NCI-H2171 treated with DMSO at 0.1 percent for 48 hours (cell line): ENCODE measurements at places on chromosomes 6 and 20.

- DNase-seq: no peak
Measured at GRCh38 chr6:25925876-25926275, 4.6 kb downstream of the SLC17A2 start.

GRCh38 chr6:143620447-143620846, 57.3 kb upstream of the PHACTR2 start:
- DNase-seq: no peak

DNA sequence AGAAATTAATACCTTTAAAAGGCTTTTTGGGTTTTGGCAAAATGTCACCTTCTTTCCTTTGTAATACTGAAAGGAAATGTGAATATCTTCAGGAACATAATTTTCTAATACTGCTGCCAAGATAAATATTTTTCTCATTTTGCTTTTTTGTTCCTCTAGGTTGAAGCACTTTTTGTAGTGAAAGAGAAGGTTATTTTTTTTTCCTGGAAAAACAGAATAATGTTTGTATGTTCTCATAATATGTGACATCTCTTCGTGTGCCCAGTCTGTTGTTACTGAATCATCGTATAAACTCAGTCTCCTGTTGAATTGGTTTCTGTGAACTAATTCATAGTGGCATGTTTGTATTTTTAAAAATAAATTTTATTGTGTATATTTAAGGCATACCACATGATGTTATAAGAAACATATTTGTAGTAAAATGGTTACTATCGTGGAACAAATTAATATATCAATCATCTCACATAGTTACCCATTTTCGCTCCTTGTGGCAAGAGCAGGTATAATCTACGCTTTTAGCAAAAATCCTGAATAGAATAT, 74.4 kb downstream of the SH3BGRL2 start:
- DNase-seq: no peak

- DNase-seq: no peak
Measured at GRCh38 chr6:139582956-139583355, 208.5 kb upstream of the CITED2 start.

- no peak for DNase-seq
Measured at GRCh38 chr20:3778976-3779375, 2.3 kb downstream of the SPEF1 start.

DNA sequence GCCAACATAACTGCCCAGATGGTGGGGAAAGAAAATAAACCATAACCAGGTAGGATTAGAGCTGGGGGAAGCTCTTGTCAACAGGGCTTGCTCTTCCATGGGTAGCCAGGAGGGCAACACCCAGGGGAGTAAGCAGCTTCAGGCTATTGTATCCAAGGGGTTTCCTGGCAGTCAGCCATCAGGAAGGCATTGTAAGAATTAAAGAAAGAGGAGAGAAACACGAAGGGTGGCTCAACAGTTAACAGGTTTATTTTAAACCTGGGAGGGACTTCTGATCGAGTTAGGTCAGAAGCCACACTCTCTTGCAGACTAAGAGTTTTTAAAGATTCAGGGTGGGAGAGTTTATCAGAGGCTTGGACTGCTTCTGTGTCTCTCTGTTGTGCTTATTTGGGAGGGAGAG, 114.2 kb downstream of the QRSL1 start:
- peak; percentile 22 for DNase-seq

DNA sequence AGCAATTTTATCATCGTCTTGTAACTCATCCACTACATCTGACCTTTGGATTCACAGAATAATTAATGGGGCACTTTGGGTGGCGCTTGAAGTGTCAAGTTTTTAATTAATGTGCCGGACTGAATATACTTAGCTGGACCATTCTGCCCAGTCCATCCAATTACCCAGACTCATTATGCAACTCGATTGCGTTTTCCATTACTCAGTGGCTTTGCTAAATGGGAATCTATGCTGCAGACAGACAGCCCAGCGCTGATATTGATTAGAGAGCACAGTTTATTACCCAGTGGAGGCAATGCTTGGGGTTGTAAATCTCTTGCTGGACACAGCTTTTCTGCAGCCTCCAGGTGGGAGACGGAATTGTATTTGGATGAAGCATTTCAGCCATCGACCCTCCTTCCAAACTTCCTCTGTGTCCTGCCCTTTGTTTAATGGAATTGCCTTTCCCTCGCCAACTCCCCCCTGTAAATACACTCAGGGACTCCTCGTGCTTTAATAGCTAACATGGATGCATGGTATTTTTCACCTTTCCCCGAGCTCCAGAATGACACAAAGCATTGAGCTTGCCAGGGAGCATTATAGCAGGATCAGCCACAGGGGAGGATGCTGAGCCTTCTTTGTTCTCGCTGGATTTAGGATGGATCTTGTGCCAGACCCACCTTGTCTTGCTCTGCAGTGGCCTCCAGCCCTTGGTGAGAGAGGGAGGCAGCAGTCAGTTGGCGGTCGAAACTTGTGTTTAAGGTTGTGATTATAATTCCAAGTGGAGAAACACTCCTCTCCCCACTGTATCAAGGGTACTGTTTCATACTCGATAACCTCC, 59.7 kb downstream of the EDN3 start:
- no peak for DNase-seq

DNA sequence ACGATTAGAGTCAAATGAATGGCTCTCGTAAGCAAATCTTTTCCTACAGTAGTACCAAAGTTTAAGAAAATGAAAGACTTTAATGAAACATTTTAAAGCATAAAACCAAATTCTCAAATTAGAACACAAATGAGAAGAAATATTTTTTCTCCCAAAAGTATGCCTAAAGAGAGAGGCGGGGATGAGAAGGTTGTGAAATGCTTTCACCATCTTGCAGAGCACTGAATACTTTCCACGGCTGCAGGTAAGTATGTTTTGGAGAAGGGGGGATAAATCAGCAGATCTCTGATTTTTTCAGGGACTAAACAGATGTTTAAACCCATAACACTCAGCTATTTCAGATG, 277.1 kb downstream of the ADGB start:
- no peak for DNase-seq

DNA sequence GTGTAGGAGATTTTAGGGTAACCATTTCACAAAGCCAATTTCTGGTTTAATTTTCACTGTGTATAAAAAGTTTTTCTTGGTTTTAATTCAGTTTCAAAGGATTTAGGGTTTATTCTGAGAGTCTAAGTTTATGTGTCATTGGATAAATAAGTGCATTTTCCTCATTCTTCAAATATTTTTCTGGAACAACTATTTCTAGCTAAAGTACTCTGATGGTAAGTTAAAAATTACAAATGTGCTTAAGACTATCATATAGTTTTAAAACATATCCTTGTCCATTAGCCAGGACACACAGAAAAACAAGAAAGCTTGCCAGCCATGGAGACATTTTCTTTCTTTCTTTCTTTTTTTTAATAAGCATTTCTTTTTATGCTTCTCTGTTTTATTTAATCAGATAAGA, 333.0 kb downstream of the RFPL4B start:
- no peak for DNase-seq

GRCh38 chr6:39403304-39403703, 80.8 kb upstream of the KCNK16 start:
- DNase-seq: no peak

- no peak for DNase-seq
Measured at GRCh38 chr6:72206606-72207005, 320.3 kb downstream of the RIMS1 start.

- no peak for DNase-seq
Measured at GRCh38 chr6:155275808-155276480, 12.1 kb downstream of the CLDN20 start.

DNA sequence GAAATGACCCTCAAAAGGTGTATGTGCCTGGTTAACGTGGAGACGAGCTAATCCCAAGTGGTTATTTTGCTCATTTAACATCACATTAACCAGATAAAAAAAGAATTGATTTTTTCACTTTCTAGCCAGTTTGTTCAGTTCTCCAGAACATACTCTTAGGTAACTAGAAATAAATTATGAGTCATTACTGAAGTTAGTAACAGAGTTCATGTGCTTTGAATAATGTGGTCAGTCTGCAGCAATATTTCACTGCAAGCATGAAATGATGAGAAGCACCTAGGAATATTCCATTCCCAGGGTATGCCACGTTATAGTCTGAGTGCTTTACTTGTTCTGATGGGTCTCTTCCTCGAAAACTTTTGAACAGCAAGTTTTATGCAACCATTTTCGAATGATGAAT, 138.3 kb upstream of the INSM1 start:
- DNase-seq: no peak

GRCh38 chr6:30684386-30685156, 1.9 kb downstream of the PPP1R18 start:
- DNase-seq: no peak

GRCh38 chr6:6986344-6986743, 121.4 kb upstream of the RREB1 start:
- no peak for DNase-seq

DNA sequence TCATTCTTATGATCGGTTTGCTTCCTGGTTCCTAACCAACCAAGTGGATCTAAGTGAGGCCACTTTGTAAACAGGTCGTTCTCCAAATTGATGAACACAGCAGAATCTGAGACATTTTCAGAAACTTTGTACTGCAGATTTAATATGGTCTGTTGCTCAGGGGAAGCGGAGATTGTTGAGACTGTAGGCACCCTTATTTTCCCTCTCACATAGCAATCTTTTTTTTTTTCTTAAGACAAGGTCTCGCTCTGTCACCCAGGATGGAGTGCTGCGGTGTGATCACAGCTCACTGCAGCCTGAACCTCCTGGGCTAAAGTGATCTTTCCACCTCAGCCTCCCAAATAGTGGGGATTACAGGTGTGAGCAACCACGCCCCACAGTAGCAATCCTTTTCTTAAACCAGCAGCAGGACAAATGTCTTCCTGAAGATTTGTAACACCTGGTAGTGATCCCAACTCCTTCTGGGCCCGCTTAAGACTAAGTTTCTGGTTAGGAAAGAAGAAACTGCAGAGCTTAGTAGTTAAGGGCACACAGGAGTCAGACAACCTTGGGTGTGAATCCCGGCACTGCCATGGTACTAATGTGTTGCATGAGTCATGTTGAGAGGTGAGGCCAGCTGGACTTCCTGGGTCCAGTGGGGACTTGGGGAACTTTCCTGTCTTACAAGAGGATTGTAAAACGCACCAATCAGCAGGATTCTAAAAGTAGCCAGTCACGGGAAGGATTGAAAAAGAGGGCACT, 48.4 kb upstream of the EZR start:
- no peak for DNase-seq

DNA sequence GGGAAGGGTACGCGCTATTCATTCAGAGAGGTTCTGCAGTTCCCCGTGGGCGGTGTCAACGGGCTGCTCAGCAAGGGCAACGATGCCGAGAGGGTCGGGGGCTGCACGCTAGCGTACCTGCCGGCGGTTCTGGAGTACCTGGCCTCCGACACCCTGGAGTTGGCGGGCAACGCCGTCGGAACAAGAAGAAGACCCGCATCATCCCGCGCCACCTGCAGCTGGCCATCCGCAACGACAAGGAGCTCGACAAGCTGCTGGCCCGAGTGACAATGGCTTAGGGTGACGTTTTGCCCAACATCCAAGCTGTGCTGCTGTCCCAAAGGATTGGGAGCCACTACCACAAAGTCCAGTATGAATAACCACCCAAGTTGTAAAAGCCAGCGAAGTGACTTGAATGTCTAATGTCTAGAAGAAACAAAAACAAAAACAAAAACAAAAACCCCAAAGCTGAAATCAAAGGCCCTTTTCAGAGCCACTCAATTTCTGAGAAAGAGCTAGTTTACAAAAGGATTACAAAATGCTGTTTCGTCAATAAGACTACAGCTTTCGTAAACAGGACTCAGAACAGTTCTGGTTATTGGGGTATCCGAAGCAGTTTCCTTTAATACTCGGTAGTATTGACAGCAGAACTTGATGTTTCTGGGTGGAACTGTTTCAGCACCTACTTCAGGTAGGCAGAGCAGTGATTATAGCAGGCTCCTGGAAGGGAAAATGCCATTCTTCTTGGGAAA, 21.9 kb upstream of the SLC17A4 start:
- DNase-seq: no peak

DNA sequence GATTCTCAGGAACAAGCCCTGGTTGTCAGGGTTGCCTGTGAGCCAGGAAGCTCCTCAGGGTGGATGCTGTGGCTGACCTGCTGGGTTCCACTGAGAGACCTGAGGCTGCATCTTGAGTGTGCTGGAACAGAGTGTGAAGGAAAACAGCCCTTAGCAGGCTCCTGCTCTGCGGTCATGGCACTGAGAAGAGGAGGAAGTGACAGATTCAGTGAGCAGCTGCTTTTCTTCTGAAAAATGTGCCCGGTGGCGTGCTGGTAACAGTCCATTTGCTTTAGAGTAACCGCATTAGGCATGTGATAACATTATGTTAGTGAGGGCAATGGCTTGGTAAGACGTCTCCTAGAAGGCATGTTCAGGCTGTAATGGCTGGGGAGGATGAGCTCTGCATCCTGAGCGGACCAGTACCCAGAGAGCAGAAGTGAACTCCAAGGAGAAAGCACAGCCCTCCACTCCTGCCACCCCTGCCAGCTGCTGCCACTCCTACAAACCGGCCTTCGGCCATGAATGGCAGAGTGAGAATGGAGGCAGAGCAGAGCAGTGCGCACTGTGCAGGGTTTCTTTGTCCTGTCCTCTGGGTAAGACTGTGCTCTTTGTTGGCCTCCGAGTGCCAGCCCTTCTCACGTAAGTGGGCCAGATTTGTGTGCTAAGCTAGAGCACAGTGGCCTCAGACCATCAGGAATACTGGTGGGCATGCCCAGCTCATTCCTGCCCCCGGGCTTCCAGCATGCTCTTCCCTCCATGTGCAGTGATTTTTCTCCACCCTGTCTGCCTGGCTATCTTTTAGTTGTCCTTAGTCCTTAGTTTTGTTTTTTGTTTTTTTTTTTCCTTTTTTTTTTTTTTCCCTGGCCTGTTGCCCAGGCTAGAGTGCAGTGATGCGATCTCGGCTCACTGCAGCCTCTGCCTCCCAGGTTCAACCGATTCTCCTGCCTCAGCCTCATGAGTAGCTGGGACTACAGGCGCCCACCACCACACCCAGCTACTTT, 98.1 kb upstream of the VSTM2L start:
- peak; percentile 41 for DNase-seq

DNA sequence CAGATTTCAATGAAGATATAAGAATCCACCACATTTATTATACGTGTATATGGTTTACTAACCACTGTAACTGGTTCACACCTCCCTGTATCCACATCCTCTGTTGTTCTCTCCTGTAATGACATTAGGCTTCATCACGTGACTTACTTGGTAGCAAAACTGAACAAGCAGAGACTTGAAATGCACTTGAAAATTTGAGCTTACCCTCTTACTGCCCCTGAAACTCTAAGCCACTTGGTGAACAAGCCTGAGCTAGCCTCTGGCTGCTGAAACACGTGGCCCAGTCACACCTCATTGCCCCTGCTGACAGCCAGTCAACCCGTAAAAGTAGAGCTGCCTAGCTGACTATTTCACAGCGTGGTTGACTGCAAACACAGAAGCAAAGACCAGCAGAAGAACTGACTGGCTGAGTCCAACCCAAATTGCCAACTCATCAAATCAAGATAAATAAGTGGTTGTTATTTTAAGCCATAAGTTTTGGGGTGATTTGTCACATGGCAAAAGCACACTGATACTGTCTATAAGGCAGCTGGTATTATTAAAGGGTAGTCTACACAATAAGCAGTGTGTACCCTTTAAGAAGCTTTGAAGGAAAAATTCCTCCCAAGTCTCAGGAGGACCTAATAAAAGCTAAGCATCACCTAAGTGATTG, 109.0 kb downstream of the RALGAPA2 start:
- DNase-seq: peak; percentile 100

GRCh38 chr6:25010176-25010575, 74.4 kb upstream of the RIPOR2 start:
- no peak for DNase-seq

- no peak for DNase-seq
Measured at GRCh38 chr6:170344631-170345576, 38.3 kb downstream of the FAM120B start.
